ENCODE measurements at places on chromosomes 3 and 15.

GRCh38 chr3:159559771-159560170 lies 428.9 kb upstream of the IL12A start:
- H3K36me3 ChIP-seq = no peaks in the 10 kb centered on the region
- H3K27me3 ChIP-seq = peaks cover 16% of the 10 kb centered on the region
- no peak overlapping the region for H3K27ac ChIP-seq
- DNase-seq = no peak

- H3K36me3 ChIP-seq = no peaks in the 10 kb centered on the region
- no peaks in the 10 kb centered on the region for H3K4me1 ChIP-seq
- no peak overlapping the region for H3K4me3 ChIP-seq
- no peak overlapping the region for H3K27ac ChIP-seq
Measured at GRCh38 chr3:38229036-38229435, 36.6 kb upstream of the SLC22A13 start.

- peaks cover 51% of the 10 kb centered on the region for H3K27me3 ChIP-seq
- DNase-seq = no peak
- no peak overlapping the region for H3K4me3 ChIP-seq
- H3K36me3 ChIP-seq = no peaks in the 10 kb centered on the region
Measured at GRCh38 chr15:50180582-50180981, 1.4 kb upstream of the SLC27A2 start.

- H3K27ac ChIP-seq = no peak overlapping the region
- no peaks in the 10 kb centered on the region for H3K36me3 ChIP-seq
- no peak for DNase-seq
- H3K4me3 ChIP-seq = no peak overlapping the region
- H3K4me1 ChIP-seq = no peaks in the 10 kb centered on the region
Measured at GRCh38 chr3:148601766-148602685, 95.7 kb upstream of the AGTR1 start.

Data from GM23338 (cell line).